Suppressor macrophage (primary cell): ENCODE measurements at places on chromosomes 5 and 9.

GRCh38 chr9:114733816-114734215 is 51.8 kb upstream of the TEX48 start:
- no peak for DNase-seq

- peak; percentile 11 for DNase-seq
Observed at GRCh38 chr5:176373100-176373818, 8.0 kb downstream of the ARL10 start.

- DNase-seq = no peak
Observed at GRCh38 chr9:125183054-125183453, 6.5 kb downstream of the PPP6C start.

DNA sequence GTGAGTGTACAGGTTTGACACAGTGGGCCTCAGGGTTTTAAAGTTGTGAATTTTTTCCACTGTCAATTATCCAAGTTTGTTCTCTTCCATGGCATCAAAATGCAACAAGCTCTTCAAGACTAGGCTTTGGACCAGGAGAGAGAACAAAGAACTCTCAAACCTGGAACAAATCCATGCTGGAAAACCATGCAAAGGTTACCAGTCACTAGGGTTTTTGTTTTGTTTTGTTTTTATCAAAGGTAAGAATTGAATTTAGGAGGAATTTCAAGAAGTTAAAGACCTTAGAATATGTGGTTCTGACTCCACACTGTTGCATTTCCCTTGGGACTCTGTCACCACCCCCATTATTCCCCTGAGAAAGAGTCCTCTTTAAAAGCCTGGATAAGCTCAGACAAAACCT is 191.1 kb upstream of the PIK3R1 start:
- DNase-seq = no peak

- DNase-seq = no peak
Observed at GRCh38 chr5:168916852-168917251, 337.7 kb upstream of the PANK3 start.

DNA sequence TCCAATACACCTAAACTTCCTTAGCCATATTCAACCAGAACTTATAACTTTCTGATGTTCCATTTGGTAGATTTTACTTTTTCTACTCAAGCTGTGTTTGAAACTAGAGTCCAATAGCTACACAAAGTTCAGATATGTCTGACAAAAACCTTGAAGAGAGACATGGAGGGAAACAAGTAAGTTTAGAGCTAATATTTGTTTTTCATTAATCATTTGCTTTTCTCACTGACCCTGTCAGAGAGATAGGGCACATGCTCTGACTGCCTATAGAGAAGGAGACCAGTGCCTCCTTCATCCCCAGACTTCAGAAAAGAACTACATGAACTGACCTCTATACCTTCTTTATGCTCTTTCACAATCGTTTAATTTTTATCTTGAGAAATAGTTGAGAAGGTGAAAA is 157.0 kb upstream of the PPP1R2B start:
- DNase-seq = no peak

GRCh38 chr5:148949841-148950470 is 112.9 kb downstream of the SH3TC2 start:
- DNase-seq = no peak

- no peak for DNase-seq
Observed at GRCh38 chr9:85258236-85258635, 483.5 kb downstream of the AGTPBP1 start.

DNA sequence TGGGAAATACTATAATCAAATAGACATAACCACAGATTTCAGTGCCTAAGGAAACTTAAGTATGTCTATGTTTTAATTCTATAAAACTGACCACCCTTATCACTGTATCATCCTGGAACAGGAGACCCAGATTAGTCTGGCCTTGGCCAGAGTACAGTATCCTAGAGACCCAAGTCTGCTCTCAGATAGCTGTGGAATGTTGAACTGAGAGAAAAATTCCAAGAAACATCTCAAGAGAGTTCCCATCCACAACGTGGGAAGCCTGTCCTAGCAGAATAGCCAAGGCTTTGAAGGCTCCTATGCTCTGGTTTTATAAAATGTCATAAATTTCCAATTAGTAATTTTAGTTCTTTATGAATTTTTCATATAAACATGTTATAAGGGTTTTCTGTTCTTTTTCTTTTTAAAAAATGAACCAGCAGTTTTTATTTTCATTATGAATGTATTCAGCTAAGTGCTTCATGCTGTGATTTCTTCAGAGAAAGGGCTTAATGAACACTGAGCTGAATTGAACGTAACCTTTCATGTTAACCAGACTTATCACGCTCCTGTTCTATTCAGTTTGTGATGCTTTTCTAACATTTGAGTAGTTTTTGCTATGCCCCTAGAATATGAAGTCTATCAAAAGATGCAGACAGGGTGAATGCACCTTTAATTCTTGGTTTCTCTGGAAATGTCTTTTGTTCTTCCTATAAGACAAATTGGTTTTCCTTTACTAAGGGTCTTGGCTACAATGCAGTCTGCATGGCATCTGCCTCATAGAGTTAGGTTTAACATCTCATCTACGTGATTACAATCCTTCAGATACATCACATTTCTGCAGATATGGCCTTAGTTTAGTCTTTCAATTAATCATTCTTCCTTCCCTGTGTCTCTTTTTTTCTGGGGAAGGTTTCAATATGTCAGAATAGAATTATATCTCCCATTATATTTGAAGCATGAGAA is 230.8 kb downstream of the CYLC2 start:
- no peak for DNase-seq

DNA sequence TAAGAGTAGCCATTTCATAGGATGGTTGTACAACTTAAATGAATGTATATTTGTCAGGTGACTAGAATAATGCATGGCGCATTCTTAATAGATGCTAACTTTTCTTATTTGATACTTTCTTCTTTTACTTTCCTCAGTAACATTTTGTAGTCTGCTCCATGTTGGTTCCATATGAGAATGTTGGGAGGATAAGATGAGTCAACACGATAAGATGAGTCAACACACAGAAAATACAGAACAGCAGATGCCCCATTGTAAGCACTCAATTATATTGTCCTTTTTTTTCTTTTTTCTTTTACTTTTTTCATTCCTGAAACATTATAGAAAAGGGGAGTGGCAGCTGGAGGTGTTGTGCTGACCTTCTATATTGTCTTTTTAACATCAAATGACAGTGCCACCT is 92.3 kb upstream of the SPATA31C2 start:
- DNase-seq = no peak

DNA sequence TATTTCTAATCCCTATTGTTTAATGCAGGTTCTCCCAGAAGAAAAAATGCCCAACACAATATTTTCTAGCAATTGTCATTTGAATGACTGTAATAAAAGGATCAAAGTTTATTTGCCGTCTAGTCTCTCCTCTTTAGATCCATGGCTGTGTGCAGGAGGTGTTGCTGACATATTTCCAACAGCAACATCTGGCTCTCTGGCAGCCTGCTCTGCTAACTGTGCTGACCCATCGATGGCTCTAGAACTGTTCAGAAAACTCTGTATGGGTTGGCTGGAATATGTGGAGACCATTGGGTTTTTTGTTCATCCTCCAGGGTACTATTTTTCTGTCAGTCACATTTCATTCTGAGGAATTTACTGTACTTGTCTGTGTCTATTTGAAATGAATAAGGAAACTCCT is 202.0 kb upstream of the SLC27A6 start:
- no peak for DNase-seq

DNA sequence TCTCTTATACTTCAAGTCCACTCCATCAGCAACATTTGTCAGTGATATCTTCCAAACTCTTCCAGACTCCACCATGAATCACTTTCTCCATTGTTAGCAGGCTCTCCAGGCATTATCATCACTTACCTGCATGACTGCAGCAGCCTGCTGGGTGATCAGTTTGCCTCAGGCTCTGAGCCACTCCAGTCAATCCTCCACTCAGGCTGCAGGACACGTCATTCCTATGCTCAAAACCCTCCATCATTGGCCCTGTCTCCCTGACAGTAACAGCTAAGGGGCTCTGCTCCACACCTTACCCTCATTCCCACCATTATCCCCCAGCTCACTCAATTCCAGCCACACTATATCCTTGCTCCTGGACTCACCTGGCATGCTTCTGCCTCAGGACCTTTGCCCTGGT is 10.7 kb downstream of the DIRAS2 start:
- no peak for DNase-seq

- no peak for DNase-seq
Observed at GRCh38 chr9:91220491-91221135, 141.1 kb downstream of the AUH start.

GRCh38 chr5:67310740-67311139 is 114.1 kb upstream of the CD180 start:
- DNase-seq = no peak

- no peak for DNase-seq
Observed at GRCh38 chr9:68640421-68641089, 64.5 kb upstream of the PIP5K1B start.

GRCh38 chr9:137530331-137530730 is 19.9 kb downstream of the PNPLA7 start:
- peak; percentile 30 for DNase-seq

GRCh38 chr9:71363286-71363961 is 242.0 kb upstream of the TRPM3 start:
- no peak for DNase-seq

GRCh38 chr5:102691434-102691833 is 63.7 kb upstream of the PAM start:
- DNase-seq = no peak
